ENCODE measurements at places on chromosomes 7 and 10.

DNA sequence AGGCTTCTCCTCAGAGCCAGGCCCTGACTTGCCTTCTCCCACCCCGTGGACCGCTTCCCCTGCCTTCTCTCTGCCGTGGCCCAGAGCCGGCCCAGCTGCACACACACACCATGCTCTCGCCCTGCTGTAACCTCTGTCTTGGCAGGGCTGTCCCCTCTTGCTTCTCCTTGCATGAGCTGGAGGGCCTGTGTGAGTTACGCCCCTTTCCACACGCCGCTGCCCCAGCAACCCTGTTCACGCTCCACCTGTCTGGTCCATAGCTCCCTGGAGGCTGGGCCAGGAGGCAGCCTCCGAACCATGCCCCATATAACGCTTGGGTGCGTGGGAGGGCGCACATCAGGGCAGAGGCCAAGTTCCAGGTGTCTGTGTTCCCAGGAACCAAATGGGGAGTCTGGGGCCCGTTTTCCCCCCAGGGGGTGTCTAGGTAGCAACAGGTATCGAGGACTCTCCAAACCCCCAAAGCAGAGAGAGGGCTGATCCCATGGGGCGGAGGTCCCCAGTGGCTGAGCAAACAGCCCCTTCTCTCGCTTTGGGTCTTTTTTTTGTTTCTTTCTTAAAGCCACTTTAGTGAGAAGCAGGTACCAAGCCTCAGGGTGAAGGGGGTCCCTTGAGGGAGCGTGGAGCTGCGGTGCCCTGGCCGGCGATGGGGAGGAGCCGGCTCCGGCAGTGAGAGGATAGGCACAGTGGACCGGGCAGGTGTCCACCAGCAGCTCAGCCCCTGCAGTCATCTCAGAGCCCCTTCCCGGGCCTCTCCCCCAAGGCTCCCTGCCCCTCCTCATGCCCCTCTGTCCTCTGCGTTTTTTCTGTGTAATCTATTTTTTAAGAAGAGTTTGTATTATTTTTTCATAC, 38.0 kb downstream of the LIMK1 start:
- DNase-seq = no peak

DNA sequence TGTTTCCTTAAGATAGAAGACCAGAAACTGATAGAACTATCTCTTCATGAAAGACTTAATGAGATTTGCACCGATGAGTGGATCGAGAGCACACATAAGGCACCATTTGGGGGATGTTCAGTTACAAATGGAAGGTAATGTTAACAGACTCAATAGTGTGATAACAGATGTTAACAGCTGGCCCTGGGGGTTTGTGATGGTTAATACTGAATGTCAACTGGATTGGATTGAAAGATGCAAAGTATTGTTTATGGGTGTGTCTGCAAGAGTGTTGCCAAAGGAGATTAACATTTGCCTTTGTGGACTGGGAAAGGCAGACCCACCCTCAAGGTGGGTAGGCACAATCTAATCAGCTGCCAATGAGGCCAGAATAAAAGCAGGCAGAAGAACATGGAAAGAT, 130.5 kb upstream of the DGKB start:
- DNase-seq = no peak

DNA sequence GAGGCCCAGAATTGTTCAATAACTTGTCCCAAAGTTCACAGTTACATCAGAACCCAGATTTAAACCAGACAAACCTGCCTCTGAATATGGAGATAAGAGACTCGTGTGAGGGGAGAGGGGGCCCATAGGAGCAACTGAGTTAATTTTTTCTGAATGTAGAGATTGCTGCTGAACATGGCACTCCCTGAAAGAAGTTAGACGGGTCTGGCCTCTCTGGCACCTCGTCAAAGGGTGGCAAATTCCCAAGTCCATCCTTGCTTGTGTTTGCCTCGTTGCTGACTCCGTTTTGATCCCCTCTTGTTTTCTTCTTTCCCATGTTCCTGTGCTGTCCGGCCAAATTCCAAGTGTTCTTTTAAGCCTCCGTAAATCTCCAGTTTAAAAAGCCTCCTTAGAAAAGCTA, 35.2 kb upstream of the YAE1 start:
- DNase-seq = no peak

DNA sequence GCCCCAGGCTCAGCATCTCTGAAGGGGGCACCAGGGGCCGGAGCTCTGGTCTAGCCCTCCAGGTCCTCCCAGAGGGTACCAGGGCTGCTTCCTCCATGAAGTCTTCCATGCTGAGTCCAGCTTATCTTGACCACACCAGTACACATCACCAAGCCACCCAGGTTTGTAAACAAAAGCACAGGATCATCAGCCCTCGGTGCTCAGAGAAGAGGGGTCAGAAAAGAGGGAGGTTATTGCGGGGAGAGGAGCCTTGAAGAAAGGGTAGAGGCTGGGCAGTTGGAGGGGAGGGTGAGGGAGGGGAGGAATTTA, 23.9 kb downstream of the AQP1 start:
- DNase-seq = no peak

- no peak for DNase-seq
Observed at GRCh38 chr7:148325208-148325607, 265.4 kb upstream of the C7orf33 start.

GRCh38 chr10:102626026-102626685, 18.1 kb upstream of the TRIM8 start:
- DNase-seq = no peak

- no peak for DNase-seq
Observed at GRCh38 chr10:75462865-75463264, 31.4 kb downstream of the LRMDA start.

GRCh38 chr10:79084972-79085597, 16.3 kb downstream of the ZMIZ1 start:
- no peak for DNase-seq

DNA sequence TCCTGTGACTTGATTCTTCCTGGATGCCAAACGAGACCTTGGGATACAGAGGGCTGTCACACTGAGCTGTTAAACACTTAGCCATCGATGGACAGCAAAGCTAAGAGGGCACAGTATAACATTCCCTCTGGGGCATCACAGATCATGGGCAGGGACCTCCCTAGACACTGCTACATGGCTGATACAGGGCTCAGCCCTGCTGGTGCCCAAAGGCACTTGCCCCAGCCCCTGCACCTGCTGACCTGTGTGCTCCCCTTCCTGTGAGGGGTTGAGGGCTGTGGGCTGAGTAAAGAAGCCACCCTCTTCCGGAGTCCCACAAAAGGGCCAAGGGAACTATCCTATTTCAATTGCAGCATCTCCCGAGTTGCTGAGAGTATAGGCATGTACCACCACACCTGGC, 337.9 kb downstream of the EXOC4 start:
- DNase-seq = no peak

DNA sequence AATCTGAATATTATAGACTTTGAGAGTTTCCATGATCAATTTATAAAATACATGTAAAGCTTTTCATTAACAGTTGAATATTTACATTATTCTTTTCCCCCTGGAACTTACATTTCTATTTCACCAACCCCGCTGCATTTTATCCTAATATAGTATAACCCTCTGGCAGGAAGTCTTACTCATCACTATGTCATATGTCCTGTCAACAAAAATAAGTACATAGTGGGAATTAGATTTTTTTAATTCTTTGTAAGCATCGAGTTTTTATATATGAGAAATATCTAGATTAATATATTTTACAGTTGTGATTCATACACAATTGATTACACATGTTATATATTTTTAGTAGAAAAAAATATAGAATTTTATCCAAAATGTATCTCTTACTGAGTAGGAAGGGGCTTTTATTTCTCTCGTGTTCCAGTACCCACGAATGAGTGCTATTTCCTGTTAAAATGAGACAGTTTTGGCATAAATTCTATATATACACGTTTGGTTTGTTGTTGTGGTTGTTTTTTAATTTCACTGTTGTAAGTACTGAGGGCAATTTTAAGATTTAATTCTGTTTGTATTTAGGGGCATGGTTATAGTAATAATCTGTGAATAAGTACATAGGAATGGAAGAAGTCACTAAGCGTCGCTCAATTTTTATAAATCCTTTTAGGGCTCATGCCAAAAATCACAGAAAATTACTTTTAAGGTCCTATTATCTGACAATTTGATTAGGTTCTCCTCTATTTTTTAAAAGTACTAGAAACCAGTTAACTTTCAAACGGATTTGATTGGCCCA, 87.1 kb downstream of the HECW1 start:
- peak; percentile 65 for DNase-seq

DNA sequence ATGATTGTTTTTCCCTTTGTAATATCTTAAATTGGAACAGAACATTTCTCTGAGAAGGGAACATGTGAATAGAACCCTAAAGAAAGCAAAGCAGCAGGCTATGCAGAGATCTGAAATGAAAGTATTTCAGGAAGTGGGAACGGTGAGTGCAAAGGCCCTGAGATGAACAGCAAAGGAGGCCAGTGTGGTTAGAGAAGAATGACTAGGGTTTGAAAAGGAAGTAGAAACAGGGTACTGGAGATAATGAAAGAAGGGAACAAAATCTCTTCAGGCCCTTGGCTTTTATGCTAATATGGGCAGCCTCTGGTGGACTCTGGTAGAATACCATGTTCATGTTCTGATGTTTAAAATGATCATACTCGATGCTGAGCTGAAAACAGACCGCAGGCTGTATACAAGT, 22.2 kb downstream of the ARHGAP21 start:
- DNase-seq = peak; percentile 14

DNA sequence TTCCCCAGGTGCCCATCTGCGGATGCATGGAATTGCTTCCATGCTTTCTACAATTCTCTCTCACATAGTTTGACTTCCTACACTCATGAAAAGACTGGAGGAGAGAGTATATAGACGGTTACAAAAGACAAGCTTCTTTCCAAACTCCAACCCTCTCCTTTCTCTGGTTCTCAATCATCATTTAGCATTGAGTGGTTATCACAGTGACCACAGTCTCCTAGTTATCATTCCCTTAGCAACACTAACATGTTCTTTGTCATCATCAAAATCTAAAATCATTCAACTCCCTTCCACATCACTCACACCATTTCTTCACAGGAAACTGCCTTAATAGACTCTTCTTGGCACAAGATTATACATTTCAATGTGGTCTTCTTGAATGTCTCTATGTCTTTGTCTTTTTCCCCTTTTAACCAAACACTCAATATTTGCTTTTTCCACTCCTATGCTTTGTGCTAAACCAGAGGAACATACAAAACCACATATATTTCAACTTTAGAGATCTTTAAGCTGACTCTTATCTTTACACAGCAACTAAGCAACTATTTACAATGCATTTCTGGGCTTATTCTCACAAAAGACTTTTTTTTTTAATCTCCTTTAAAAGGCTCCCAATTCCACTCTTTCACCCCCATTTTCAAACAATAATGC, 126.3 kb downstream of the CNOT4 start:
- no peak for DNase-seq

DNA sequence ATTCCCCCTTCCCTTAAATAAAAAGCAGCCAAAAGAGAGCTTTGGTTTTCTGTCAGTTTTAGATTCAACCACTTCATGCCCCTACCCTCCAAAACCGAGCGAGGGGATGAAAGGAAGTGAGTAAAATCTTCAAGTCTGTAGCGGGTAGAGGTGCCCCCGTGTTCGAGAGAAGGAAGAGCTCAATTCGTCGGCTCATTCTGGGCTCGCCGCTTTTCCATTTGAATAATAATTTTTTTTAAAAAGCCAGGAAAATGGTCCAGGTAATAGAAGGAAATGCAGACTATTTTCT, 436.2 kb upstream of the GALNT17 start:
- peak; percentile 54 for DNase-seq

- DNase-seq = no peak
Observed at GRCh38 chr10:13352519-13352918, 4.4 kb upstream of the SEPHS1 start.

GRCh38 chr7:90999989-91000979, 263.9 kb upstream of the FZD1 start:
- DNase-seq = peak; percentile 47

GRCh38 chr7:15007507-15007906, 105.0 kb upstream of the DGKB start:
- DNase-seq = peak; percentile 48

- DNase-seq = peak; percentile 62
Observed at GRCh38 chr7:25122373-25122772, 2.7 kb downstream of the CYCS start.

GRCh38 chr10:113139699-113140098, 189.7 kb downstream of the TCF7L2 start:
- peak; percentile 33 for DNase-seq

- no peak for DNase-seq
Observed at GRCh38 chr10:106384496-106384895, 780.0 kb downstream of the SORCS1 start.

DNA sequence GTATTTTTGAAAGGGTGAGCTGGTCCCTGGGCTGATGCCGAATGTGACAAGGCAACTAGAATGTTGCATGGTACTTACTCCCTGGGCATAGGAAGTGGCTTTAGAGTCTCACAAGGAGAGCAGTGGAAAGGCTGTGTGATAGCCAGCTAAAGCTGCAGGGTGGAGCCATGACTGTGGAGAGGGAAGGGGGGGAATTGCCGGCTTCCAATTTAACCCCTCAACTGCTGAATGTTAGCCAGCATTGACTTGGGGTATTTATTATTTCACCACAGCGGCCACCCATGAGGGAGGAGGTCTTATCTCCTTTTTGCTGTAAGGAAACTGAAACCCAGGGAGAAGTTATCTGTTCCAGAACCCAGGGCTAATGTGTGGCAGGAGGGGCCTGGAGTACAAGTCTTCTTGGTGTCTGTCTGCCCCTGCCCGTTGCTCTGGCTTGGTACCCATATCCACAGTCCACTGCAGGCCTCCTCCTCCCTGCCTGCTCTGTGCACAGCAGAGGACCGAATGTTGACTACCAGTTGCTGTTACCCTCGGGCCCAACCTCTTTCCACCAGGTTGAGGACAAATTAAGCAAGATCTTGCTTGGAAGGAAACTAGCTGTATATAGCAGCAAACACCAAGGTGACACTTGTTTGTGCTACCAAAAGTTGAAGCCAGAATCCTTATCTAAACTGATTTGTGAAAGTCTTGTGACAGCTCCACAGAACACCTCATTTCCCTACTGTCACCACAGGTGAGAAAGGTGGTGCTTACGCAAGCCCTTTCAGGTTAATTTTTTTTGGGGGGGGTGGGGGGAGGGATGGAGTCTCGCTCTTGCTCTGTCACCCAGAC, 37.6 kb downstream of the WBP1L start:
- no peak for DNase-seq

GRCh38 chr10:124394583-124394982, 24.1 kb downstream of the OAT start:
- peak; percentile 47 for DNase-seq

DNA sequence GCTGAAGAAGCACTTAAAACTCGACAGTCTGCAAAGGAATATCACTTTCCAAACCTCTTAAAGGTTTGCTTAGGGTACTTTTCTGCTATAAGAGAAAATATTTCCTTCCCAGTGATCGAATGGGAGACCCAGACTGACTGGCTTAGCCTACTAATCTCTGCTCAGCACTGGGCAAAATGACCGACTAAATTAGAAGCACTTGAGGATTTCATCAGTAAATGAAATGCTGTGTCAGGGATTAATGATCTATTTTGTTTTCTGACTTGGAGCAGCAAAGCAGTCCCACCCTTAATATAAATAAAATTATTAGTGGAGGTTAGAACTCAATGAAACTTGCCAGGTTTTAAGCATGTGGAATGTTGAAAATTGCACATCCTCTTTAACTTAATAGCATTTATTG, 411.6 kb downstream of the NEBL start:
- DNase-seq = no peak

DNA sequence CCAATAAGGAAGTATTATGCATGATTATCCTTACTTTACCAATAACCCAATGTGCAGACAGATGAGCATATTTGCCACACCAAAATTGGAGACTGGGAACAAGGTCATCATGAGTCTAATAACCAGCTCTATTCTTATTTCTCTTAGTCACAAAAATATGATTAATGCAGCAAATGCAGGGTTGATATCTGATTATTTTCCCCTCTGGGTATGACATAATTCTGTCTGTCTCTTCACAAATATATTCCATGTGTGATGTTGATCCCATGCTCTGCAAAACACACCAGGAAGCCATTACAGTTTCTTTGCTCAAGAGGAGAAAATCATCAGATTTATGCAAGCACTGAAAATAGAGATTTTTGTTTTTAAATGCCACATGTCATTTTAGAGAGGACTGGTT, 196.5 kb upstream of the DGKB start:
- no peak for DNase-seq
